ENCODE measurements at places on chromosomes 11 and 22.

GRCh38 chr11:113952070-113952469 is 22.8 kb upstream of the HTR3A start:
- DNase-seq: no peak

DNA sequence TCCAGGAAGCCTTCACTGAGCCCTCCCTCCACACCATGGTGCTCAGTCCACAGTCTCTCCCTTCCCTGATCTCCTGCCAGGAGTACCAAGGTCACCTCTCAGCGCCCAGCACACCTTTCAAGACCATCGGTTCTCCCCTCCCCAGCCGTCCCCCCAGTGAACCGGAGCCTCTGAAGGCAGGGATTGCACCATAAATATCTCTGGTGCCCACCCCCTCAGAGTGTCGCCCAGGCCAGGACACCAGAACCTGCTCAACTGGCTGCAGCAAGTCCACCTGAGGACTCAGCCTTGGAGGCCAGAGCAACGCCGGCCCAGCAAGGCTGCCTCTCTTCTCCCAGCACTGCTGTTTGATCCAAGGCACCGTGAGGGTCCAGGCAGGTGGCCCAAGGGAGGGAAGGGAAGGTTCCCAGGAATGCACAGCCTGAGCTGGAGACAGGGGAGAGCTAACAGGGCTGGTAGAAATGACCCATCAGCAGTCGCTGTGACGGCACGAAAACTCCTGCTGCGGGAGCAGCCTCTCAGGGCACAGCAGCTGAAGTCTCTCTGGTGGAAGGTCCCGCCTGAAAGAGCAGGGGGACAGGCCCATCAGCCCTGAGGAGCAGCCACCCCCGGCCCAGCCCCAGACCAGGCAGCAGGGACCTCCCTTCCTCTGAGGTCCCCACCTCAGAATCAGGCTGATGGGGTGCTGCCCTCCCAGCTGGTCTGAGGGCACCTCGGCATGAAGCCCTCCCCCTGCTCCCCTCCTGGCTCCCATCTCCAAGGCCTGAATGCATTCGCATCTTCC is 80.3 kb downstream of the BUD13 start:
- peak; percentile 61 for DNase-seq

DNA sequence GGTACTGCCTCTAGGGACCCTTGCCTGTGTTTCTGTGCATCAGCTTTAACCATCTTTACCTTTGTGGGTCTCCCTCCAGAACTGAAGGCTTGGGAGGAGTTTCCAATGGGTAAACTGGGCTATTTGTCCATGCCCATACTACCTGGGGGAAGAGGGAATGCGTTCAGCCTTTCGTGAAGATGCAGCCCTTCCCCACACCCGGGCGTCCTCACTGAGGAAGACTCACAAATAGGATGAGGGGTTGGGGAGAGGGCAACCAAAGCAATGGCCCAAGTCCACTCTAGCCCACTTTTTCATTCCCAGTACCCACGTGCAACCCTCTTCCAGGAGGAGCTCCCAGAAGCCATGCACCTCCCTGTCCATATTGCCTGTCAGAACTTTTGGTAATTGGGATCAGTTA is 61.8 kb upstream of the ADA2 start:
- DNase-seq: no peak

DNA sequence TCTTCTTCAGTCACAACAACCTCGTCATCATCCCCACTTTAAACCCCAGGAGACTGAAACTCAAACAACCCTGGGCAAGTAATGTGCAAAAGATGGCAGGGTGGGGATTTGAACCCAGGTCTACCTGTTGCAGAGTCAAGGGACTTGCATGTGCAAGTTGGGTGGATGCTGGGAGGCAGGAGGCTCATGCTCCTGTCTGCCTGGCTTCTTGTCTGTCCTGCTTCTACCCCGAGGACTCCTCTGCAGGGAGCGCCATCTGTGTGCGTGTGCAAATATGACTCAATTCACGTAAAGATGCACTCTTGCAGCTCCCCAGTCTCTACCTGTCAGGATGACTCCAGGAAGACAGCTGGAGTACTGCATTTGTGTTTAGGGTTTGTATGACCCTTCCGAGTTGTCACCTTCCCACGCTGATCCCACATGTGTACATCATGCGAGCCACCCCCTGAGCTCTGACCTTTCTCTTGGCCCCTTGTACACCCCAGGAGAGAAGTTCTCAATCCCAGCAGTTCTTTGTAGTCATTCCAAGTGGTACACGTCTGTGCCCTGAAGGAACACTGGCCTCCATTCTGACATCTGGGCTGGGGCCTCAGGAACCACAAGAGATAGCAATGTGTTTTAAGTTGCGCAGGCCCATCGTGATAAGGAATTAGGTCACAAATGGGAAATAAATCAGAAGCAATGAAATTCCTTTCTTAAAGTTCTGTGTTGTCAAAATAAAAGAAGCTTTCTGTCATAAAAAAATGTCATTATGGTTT is 95.7 kb downstream of the CWC15 start:
- no peak for DNase-seq

GRCh38 chr22:44816141-44816540 is 63.8 kb downstream of the ARHGAP8 start:
- no peak for DNase-seq

DNA sequence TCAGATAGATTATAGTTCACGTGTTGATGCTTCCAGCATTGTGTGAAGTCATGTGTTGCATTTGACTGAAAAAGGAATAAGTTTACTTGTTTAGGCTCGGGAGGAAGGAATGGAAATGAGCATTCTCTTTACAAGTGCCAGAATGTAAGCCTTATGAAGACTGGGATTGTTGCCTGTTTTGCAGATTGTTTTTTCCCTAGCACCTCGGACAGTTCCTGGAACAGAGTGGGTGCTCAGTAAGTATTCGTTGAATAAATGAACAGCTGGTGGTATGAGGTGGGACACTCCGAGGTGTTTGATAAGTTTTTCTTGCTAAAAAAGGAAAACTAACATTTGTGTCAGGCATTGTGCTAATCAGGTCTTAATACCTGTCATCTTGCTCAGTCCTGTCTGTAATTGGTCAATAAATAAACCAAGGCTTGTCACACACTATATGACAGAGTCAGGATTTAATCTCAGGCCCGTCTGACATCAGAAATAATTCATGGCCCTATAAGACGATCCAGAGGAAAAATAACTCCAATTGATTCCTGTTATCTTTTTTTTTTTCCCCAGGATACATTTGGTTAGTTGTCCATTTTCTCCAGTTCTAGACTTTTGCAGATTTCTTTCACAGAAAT is 304.7 kb downstream of the NELL1 start:
- no peak for DNase-seq

GRCh38 chr22:39356464-39356863 is 6.7 kb downstream of the SYNGR1 start:
- no peak for DNase-seq

GRCh38 chr11:79667380-79667779 is 226.6 kb upstream of the TENM4 start:
- no peak for DNase-seq

DNA sequence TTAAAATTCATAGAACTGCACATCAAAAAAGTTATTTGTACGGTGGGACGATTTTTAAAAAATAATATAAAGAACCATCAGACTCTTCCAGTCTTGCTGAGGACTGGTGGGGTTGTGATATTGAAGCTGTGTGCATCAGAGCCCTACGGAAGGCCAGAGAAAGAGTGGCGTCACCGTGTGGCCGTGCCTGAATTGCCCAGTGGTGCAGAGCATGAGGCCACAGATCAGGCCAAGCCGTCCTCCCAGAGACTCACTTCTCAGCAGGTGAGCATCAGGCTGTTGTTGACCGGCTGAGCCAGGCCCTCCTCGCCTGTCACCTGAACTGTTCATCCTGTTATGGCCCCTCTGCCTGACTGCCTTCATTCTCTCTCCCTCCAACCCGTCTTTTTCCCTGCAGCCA is 1013.9 kb downstream of the TBC1D22A start:
- no peak for DNase-seq

GRCh38 chr11:88367310-88367709 is 29.8 kb upstream of the CTSC start:
- no peak for DNase-seq

GRCh38 chr11:86957976-86958646 is 2.9 kb upstream of the FZD4 start:
- DNase-seq: no peak

GRCh38 chr22:23200898-23201297 is 20.6 kb downstream of the BCR start:
- DNase-seq: no peak

GRCh38 chr11:59368238-59369022 is 9.7 kb downstream of the OR5AN1 start:
- DNase-seq: no peak

DNA sequence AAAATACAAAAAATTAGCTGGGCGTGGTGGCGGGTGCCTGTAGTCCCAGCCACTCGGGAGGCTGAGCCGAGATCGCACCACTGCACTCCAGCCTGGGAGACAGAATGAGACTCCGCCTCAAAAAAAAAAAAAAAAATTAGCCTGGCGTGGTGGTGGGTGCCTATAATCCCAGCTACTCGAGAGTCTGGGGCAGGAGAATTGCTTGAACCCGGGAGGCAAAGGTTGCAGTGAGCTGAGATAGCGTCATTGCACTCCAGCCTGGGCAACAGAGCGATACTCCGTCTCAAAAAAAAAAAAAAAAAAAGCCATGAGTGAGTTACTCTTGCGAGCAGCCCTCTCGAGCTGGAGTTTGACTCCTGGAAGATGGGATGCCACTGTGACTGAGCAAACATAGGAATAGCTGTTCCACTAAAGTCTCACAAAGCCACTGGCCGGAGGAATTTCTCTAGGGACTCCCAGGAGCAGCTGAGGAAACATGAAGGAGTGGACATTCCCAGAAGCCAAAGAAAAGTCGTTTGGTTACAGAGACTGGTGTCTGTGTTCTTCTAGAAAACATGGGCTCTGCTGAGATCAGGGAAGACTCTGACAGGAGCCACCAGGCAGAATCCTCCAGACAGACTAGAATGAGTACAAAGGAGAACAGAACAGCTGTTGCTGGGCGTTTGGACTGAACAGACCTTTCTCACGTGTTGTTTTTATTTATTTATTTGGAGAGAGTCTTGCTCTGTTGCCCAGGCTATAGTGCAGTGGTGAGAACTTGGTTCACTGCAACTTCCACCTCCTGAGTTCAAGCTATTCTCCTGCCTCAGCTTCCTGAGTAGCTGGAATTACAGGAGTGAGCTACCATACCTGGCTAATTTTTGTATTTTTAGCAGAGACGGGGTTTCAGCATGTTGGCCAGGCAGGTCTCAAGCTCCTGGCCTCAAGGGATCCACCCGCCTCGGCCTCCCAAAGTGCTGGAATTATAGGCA is 32.4 kb upstream of the MYH9 start:
- no peak for DNase-seq

GRCh38 chr22:37448516-37449127 is 21.3 kb upstream of the ELFN2 start:
- DNase-seq: no peak

- DNase-seq: no peak
These were observed 253.9 kb downstream of the LARGE1 start for GRCh38 chr22:33666279-33666960.

DNA sequence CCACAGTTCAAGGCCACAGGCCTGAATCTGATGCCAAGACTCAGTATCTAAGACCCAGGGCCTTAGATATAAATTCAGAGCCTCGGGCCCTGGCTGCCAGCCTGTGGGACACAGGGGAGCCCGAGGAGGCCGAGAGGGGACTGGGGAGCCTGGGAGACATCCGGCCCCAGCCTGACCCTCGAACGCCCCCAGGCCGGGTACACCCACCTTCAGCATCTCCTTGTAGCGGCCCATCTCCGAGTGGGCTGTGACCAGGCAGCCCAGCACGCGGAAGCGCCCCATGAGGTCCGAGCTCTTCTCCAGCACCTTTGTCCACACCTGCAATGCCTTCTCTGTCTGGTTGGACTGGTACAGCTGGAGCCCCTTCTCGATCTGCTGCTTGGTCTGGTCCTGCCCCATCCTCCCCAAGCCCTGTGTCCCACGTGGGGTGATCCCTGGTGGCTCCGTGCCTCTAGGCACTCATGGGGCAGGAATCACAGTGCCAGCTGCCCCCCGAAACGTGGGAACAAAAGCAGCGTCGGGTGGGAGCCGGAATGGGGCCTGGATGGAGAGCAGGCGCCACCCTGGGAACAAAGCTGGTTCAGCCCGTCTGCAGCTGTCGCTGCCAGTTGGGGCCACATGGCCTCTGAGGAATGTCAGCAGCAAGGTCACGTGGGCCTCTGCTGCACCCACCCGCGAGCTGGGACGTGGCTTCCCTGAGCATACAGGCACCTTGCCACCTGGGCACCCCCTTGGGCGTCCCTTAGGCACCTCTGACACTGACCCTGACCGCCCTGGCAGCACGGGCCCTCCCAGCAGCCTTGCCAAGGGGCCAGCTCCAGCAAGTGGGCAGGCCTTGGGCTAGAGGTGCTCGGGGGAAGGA is at the start of gene RAPSN:
Gene RAPSN, minus strand, starts transcription at position 571 of the 862 bp plus-strand sequence. Its CDS starts 172 bp downstream, at position 399.
- DNase-seq: no peak

- no peak for DNase-seq
These were observed 41.1 kb downstream of the DIXDC1 start for GRCh38 chr11:111978028-111978771.

- DNase-seq: peak; percentile 2
These were observed 428.5 kb downstream of the SOX6 start for GRCh38 chr11:15927864-15928217.

DNA sequence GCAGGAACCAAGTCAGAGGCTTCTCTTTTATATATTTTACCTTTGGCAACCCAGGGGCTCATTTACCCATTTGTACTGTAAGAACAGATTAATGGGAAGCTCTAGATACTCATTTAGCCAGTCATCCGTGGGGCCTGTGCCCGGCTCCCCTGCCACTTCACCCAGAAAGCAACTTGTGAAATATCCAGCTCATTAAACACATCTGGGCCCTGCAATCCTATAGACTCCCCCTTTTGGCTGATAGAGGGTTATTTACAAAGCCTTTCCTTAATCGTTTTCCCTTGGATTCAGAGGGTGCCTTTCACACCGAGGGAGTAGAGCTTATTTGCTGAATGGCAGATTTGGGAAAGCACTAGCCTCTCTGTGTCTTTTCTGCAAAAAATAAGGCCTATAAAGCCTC is 118.7 kb upstream of the SORL1-AS1 start:
- DNase-seq: no peak

- DNase-seq: no peak
These were observed 716 bp upstream of the DDB2 start for GRCh38 chr11:47213950-47214565.

GRCh38 chr11:84580428-84580827 is 1046.7 kb downstream of the DLG2 start:
- no peak for DNase-seq

DNA sequence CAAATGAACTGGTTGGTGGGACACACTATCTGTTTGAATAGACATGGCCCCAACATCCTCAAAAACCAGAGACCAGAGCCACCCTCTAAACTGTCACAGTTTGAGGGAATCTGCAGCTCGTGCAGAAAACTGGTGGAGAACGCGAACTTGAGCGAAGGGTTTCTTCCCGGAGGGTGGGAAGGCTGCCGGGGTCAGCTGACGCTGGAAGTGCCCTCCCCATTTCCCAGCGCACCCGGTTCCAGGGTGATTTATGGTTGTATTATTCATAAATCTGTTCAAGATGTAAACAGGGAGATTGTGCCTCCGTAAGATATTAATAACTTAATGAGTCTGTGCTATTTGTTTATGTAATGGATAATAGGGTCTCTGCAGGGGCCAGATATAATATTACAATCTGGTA is 1396.7 kb downstream of the BRD1 start:
- DNase-seq: no peak

Measured in type B pancreatic cell (in vitro differentiated cells).